ENCODE measurements at places on chromosomes 6 and 20. TPM values are rescaled to one million over a fixed set of nuclear protein-coding genes. Genes with fewer than 3 reads are reported as not detected.

Gene COL10A1
- not detected for total RNA-seq

- peaks cover 8% of the 10 kb centered on the region for H3K4me1 ChIP-seq
- DNase-seq: no peak
- H3K27me3 ChIP-seq: no peaks in the 10 kb centered on the region
- peaks cover 24% of the 10 kb centered on the region for H3K36me3 ChIP-seq
Observed at GRCh38 chr6:98924647-98925046, 23.1 kb downstream of the FBXL4 start.

Gene C20orf204
- 9.7 TPM for total RNA-seq

DNA sequence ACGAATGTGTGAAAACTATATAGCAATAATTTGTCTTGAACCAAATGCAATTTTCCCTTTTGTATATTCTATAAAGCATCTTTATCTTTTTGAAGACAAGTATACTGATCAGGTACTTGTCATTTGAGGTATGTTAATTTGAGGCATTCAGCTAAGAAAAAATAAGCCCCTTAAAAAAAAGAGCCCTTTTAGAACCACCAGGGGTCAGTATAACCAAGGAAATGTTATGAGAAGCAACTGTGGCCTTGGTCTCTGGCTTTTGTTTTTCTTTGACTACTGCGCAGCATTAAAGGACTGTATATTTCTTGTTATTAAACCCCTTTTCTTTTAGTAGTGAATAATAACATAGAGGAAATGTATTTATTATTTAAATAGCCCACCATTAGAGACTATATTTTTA, 43.1 kb downstream of the CD109 start:
- H3K27me3 ChIP-seq: peaks cover 3% of the 10 kb centered on the region
- DNase-seq: no peak
- H3K36me3 ChIP-seq: no peaks in the 10 kb centered on the region
- no peak overlapping the region for H3K4me3 ChIP-seq
- no peak overlapping the region for H3K27ac ChIP-seq

- H3K27me3 ChIP-seq: no peaks in the 10 kb centered on the region
- peaks cover 28% of the 10 kb centered on the region for H3K4me1 ChIP-seq
- no peak overlapping the region for H3K27ac ChIP-seq
- DNase-seq: no peak
- peaks cover 14% of the 10 kb centered on the region for H3K36me3 ChIP-seq
Observed at GRCh38 chr6:16505711-16506357, 255.4 kb downstream of the ATXN1 start.

Gene SALL4
- total RNA-seq: 0.11 TPM

- no peaks in the 10 kb centered on the region for H3K36me3 ChIP-seq
- no peak for DNase-seq
- no peak overlapping the region for H3K4me3 ChIP-seq
- no peaks in the 10 kb centered on the region for H3K4me1 ChIP-seq
- no peak overlapping the region for H3K27ac ChIP-seq
Observed at GRCh38 chr6:63066055-63066704, 145.1 kb upstream of the FKBP1C start.

GRCh38 chr6:84671183-84671582, 93.2 kb downstream of the TBX18 start:
- H3K4me1 ChIP-seq: no peaks in the 10 kb centered on the region
- H3K4me3 ChIP-seq: no peak overlapping the region
- H3K36me3 ChIP-seq: no peaks in the 10 kb centered on the region
- H3K27me3 ChIP-seq: no peaks in the 10 kb centered on the region
- H3K27ac ChIP-seq: no peak overlapping the region

Gene SNAP91
- total RNA-seq: not detected

All from activated naive CD8-positive, alpha-beta T cell treated with anti-CD3 and anti-CD28 coated beads, Interleukin-2, amount 10 ng/mL, durations not matched to agents 7 days and 5 days (primary cell).